ENCODE measurements at places on chromosomes 12 and 14. TPM values are rescaled to one million over a fixed set of nuclear protein-coding genes. Genes with fewer than 3 reads are reported as not detected.

DNA sequence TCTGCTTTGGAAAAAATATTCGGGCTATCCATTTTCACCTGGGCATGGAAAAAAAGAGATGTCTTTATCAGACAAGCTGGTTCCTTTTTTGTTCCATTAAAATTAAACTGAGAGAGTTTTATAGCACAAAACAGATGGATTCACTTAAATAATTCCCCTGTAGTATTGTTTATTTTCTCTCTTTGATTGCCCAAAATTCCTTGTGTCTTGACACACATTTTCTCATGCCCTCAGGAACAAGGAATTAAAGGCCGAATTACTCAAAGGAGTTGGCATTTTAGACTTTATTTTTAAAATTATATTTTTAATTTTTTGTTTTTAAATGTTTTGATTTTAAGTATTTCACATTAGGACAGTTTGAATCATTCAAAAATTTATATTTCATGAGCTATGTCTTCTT, 69.6 kb upstream of the SLCO1C1 start:
- no peaks in the 10 kb centered on the region for H3K36me3 ChIP-seq
- no peak overlapping the region for H3K4me3 ChIP-seq
- no peaks in the 10 kb centered on the region for H3K4me1 ChIP-seq
- no peak overlapping the region for H3K27ac ChIP-seq
- DNase-seq, result no peak

The AQP2 gene
- not detected for total RNA-seq

- H3K4me3 ChIP-seq, result no peak overlapping the region
- no peaks in the 10 kb centered on the region for H3K27me3 ChIP-seq
- H3K4me1 ChIP-seq, result no peaks in the 10 kb centered on the region
- H3K27ac ChIP-seq, result no peak overlapping the region
Observed at GRCh38 chr12:80576641-80577418, 130.6 kb upstream of the MYF6 start.

GRCh38 chr12:113793250-113793649, 172.9 kb downstream of the RBM19 start:
- H3K27me3 ChIP-seq, result no peaks in the 10 kb centered on the region
- no peak overlapping the region for H3K4me3 ChIP-seq
- H3K36me3 ChIP-seq, result no peaks in the 10 kb centered on the region
- DNase-seq, result no peak
- no peak overlapping the region for H3K27ac ChIP-seq
- H3K4me1 ChIP-seq, result no peaks in the 10 kb centered on the region

DNA sequence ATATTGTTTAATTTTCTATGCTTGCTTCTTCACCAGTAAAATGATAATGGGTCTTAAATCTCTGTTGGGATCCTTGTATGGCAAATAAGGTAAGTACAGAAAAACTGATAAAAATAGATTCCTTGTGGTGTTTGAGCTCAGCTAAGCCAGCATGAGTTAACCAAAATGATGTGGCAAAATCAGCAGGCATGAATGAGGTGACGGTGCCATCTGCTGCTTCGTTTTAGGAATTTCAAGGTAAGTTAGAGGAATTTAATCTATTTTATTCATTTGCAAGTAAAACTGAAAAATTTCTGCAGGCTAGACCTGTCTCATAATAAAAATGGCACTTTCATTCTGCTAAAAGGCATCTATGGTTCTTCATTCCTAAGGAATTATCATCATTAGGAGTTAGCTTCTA, 10.0 kb upstream of the CLEC7A start:
- peaks cover 3% of the 10 kb centered on the region for H3K27me3 ChIP-seq
- H3K36me3 ChIP-seq, result no peaks in the 10 kb centered on the region
- peak; percentile 48 for DNase-seq
- H3K4me1 ChIP-seq, result no peaks in the 10 kb centered on the region
- H3K4me3 ChIP-seq, result no peak overlapping the region

DNA sequence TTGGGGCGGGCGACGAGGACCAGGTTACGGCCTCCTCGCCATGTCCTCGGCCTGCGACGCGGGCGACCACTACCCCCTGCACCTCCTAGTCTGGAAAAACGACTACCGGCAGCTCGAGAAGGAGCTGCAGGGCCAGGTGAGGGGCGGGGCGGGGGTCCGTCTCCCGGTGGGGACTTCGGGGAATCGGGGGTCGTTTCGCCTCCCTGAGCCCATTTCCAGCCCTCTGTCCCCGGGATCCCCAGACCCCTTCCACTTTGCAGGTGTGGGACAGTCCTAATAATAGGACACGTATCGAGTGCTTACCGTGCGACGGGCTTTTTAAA, 380 bp downstream of the ANKRD13A start:
- no peaks in the 10 kb centered on the region for H3K27me3 ChIP-seq
- H3K36me3 ChIP-seq, result no peaks in the 10 kb centered on the region
- H3K4me3 ChIP-seq, result peak overlapping the region; percentile 76
- H3K27ac ChIP-seq, result no peak overlapping the region
- H3K4me1 ChIP-seq, result peaks cover 11% of the 10 kb centered on the region
- DNase-seq, result no peak

DNA sequence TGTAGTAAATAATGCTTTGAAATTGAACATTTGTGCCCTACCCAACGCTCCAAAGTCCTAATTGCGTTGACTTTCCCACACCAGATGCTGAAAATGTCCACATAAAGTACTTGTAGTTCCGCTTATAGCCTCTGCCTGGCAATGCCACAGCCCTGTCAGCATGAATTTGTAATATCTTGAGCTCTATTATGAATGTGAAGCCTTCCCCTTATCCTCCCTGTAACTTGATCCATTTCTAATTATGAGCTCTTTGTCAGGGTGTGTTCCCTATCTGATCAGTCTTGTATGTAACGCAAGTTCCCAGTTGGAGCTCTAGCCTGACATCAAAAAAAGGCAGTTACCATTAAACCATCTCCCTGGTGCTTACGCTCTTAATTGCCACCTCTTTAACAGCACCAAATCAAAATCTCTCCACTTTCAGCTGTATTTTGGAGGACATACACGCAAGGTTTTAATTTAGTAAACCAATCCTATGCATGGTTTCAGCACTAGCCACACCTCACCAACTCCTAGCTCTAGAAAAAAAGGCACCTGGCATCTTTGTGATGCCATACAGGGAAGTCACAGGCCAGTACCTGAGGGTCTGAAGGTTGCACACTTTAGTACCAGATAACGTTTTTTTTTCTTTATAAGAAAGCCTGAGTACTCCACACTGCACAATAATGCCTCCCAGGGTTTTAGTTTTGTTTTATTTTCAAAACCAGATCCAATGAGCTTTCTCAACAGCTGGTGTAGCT, 69.3 kb downstream of the EEA1 start:
- no peaks in the 10 kb centered on the region for H3K27me3 ChIP-seq
- H3K4me1 ChIP-seq, result no peaks in the 10 kb centered on the region
- no peak overlapping the region for H3K4me3 ChIP-seq
- no peak overlapping the region for H3K27ac ChIP-seq
- no peak for DNase-seq

- peaks cover 2% of the 10 kb centered on the region for H3K4me1 ChIP-seq
- H3K4me3 ChIP-seq, result no peak overlapping the region
- no peaks in the 10 kb centered on the region for H3K27me3 ChIP-seq
Observed at GRCh38 chr14:106872611-106873446, 1346.4 kb downstream of the TMEM121 start.

The RGS6 gene
- not detected for total RNA-seq

DNA sequence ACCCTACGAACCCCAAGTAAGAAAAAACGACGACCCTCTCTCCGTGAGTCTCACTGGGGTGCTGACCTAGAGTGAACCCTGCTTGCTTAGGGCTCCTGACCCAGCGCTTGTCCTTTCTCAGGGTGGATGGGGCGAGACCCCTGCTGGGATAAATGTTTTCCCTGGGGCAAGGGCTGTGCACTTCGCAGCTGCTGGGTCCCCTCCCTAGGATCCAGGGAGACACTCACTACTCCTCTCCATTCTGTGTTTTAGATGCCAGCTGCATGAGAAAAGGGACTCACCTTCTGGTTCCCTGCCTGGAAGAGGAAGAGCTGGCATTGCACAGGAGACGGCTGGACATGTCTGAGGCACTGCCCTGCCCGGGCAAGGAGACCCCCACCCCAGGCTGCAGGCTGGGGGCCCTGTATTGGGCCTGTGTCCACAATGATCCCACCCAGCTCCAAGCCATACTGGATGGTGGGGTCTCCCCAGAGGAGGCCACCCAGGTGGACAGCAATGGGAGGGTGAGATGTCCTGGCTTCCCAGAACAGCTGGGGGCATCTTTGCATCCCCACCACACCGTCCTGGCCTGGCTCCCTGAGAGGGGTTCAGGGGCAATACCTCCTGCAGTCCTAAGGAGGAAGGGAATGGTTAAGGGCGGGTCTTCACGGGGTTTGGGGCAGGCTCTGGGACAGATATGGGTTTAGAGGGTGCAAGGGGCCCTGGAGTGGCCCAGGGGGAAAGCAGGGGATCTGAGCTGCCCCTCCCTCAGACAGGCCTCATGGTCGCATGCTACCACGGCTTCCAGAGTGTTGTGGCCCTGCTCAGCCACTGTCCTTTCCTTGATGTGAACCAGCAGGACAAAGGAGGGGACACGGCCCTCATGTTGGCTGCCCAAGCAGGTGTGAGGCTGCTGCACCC, 663 bp downstream of the ANKRD33 start:
- peaks cover 23% of the 10 kb centered on the region for H3K27me3 ChIP-seq
- DNase-seq, result no peak
- H3K27ac ChIP-seq, result no peak overlapping the region
- no peaks in the 10 kb centered on the region for H3K36me3 ChIP-seq

GRCh38 chr14:68426661-68427549, 366.0 kb downstream of the ZFP36L1 start:
- H3K4me3 ChIP-seq, result no peak overlapping the region
- DNase-seq, result no peak
- no peaks in the 10 kb centered on the region for H3K27me3 ChIP-seq
- H3K27ac ChIP-seq, result no peak overlapping the region

- H3K36me3 ChIP-seq, result no peaks in the 10 kb centered on the region
- H3K4me3 ChIP-seq, result no peak overlapping the region
- H3K4me1 ChIP-seq, result peaks cover 45% of the 10 kb centered on the region
- DNase-seq, result no peak
- H3K27me3 ChIP-seq, result no peaks in the 10 kb centered on the region
Observed at GRCh38 chr12:50530532-50530931, 25.7 kb downstream of the DIP2B start.

The PDE3A gene
- not detected for total RNA-seq

The C14orf180 gene
- not detected for total RNA-seq

DNA sequence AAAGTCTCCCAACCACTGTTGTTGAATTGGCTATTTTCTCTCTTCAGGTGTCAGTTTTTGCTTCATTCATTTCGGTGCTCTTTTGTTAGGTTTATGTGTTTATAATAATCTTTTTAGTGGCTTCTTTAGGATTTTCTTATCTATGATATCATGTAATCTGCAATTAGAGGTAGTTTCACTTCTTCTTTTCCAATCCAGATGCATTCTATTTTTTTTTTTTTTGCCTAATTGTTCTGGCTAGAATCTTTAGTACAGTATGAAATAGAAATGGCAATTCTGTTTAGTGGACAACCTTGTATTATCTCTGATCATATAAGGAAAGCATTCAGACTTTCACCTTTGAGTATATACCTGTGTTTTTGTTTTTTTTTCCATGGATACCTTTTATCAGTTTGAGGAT, 17.4 kb downstream of the CNOT2 start:
- no peaks in the 10 kb centered on the region for H3K27me3 ChIP-seq
- no peak for DNase-seq
- no peaks in the 10 kb centered on the region for H3K36me3 ChIP-seq
- no peak overlapping the region for H3K4me3 ChIP-seq
- H3K27ac ChIP-seq, result no peak overlapping the region

GRCh38 chr12:89507015-89507824, 17.4 kb downstream of the GALNT4 start:
- H3K36me3 ChIP-seq, result no peaks in the 10 kb centered on the region
- no peak for DNase-seq
- no peak overlapping the region for H3K27ac ChIP-seq

- no peak overlapping the region for H3K27ac ChIP-seq
- no peak overlapping the region for H3K4me3 ChIP-seq
- H3K4me1 ChIP-seq, result no peaks in the 10 kb centered on the region
- H3K36me3 ChIP-seq, result no peaks in the 10 kb centered on the region
Observed at GRCh38 chr12:131010396-131011131, 56.9 kb downstream of the ADGRD1 start.

The GSG1 gene
- total RNA-seq, result not detected

DNA sequence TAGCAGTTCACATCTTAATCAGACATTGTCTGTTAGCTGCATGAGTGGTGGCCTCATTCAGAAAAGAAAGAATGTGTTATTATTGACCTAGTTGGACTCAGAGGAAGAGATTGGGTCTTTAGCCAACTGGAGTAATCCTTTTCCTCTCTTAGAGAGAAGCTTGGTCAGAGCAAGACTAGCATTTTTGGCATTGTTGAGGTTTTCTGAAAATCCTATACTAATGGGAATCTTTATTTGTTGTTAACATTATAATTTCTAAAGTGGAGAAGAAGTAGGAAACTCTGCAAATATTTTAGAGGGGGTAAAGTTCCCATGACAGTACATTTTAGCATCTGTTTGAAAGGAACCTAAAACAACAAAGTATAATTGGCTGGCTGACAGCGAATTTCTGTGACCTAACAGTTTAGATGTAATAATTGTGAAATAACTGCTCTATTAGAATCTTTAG, 9.7 kb downstream of the TOX4 start:
- no peaks in the 10 kb centered on the region for H3K4me1 ChIP-seq
- H3K27ac ChIP-seq, result no peak overlapping the region
- H3K36me3 ChIP-seq, result peaks cover 51% of the 10 kb centered on the region
- DNase-seq, result no peak
- H3K4me3 ChIP-seq, result no peak overlapping the region

DNA sequence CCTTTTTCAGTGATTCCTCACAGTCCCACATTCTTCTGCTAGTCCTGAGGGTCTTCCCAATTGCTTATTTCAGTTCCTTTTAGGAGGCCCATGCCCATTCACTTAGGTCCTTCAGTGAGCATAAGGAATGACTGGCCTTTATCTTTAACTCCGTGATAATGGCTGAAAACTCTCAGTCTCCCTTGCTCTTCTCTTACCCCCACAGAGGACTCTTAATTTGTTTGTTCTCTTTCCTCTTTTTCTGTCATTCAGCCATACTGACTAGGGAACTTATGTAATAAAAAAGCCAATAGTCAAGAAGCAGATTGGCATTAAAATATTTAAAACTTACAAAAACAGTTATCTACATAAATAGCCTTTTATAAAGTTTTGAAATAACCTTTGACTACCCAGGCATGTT, 17.1 kb upstream of the VDR start:
- H3K27me3 ChIP-seq, result no peaks in the 10 kb centered on the region
- no peak overlapping the region for H3K27ac ChIP-seq
- no peak overlapping the region for H3K4me3 ChIP-seq
- no peak for DNase-seq
- no peaks in the 10 kb centered on the region for H3K36me3 ChIP-seq

Measured in T-cell (primary cell).